ENCODE measurements at places on chromosomes 13 and 19. TPM values are rescaled to one million over a fixed set of nuclear protein-coding genes. Genes with fewer than 3 reads are reported as not detected.

GRCh38 chr13:107512551-107512950 lies 702.8 kb downstream of the LIG4 start:
- H3K36me3 ChIP-seq = no peaks in the 10 kb centered on the region
- H3K4me3 ChIP-seq = no peak overlapping the region
- H3K4me1 ChIP-seq = no peaks in the 10 kb centered on the region
- DNase-seq = no peak
- no peaks in the 10 kb centered on the region for H3K27me3 ChIP-seq

DNA sequence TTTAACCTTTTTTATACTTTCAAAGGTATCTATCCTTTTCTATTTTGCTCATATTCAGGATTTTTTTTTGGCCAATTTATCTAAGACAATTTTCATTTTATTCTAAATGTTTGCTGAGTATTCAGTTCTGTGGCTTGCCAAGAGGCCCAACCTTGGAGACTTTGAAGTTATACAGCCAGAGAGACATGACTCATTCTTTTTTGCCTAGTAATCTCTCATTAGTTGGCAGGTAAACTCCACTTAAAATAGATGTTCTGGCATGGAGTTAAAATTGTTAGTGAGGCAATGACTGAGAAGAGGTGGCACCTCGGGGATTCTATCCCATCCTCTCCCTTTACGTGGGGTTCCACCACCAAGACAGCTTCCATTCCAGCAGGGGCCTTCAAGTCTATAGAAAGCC lies 213.8 kb downstream of the KCTD12 start:
- H3K27ac ChIP-seq = no peak overlapping the region
- no peaks in the 10 kb centered on the region for H3K27me3 ChIP-seq
- no peaks in the 10 kb centered on the region for H3K36me3 ChIP-seq
- no peaks in the 10 kb centered on the region for H3K4me1 ChIP-seq

DNA sequence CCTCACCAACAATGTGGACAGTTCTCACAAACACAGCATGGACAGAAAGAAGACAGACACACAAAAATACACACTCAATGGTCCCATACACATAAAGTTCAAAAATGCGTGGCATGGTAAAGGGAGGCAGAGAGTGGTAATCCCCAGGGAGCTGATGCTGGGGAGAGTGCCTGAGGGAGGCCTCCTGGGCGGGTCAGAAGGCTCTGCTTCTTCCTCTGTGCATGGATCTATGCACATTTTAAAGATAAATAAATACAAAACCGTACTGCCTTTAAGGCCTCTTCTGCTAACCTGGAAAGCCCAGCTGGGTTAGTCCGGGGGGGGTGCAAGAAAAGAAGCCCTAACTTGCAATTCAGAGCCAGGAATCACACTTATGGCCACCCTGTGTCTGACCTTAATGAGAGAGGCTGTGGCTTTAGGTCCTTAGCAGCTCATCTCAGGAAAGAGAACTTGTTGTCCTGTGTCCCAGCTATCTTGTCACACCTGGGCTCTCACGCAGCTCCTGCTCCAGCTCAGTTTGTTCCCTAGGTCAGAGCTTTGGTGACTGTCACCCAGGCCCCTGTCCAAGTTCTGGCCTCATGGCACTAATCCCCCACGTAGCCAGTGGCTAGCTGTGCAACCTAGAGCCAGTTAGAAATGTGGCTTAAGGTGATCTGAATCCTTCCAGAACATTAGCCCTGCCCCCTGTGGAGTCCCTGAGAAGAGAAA lies 28.5 kb downstream of the POP4 start:
- no peak overlapping the region for H3K4me3 ChIP-seq
- DNase-seq = no peak
- H3K36me3 ChIP-seq = no peaks in the 10 kb centered on the region
- H3K4me1 ChIP-seq = no peaks in the 10 kb centered on the region
- H3K27ac ChIP-seq = no peak overlapping the region

DNA sequence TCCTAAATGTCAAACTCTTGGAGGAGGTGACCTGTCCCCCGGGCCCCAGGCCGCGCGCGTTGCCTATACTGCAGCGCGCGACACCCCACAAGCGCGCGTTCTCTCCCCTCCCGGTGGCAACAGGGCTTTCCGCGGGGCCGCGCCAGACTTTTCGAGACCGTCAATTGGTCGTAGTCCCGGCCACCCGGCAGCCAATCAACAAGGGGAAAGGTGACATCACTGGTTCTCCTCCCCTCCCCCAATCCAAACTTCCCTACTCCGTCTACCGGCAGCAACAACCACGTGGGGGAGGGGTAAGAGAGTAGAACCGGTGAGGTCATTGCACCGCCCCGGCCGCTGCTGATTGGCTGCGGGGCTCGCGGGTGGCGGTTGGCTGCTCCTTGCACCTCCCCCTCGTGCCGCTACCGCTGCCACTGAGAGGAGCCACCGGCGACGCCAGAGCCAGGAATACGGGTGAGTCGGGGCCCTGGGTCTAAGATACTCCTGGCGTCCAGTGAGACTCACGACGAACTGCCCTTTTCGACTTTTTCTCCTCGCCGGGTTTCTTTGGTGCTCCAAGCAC lies 829 bp upstream of the CIC start:
- H3K27ac ChIP-seq = peak overlapping the region; percentile 97
- H3K4me3 ChIP-seq = peak overlapping the region; percentile 68
- peak; percentile 99 for DNase-seq
- H3K36me3 ChIP-seq = no peaks in the 10 kb centered on the region

The SH2D3A gene
- total RNA-seq = 0.96 TPM

The KCNRG gene
- total RNA-seq = 1.6 TPM

DNA sequence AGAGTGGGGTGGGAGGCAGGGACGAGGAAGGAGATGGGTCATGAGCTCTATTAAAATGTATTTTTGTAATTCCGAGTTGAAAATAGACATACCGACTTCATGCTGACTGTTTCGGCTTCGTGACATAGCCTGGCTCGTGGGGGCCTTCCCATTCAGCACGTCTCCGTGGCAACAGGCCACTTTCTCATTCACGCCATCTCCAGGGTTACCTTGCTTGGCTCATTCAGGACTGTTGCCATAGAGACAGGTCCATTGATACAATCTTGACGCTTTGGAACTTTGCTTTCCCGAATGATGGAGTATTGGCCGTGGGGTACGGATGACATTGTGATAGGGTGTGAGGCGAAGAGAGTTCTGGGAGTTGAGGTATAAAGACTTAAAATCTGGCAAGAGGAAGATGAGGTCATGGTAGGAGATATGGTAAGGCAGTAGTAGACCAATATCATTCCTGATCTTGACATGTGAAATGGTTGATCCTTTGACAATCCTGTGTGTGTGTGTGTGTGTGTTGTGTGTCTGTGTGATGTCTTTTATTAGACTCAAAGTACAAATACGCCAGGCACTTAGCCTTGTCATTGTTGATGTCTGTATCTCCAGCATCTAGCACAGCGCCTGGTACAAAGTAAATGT lies 97.3 kb downstream of the CACNA1A start:
- no peak overlapping the region for H3K4me3 ChIP-seq
- no peak overlapping the region for H3K27ac ChIP-seq
- H3K27me3 ChIP-seq = no peaks in the 10 kb centered on the region
- DNase-seq = no peak
- no peaks in the 10 kb centered on the region for H3K4me1 ChIP-seq
- H3K36me3 ChIP-seq = no peaks in the 10 kb centered on the region

- H3K36me3 ChIP-seq = no peaks in the 10 kb centered on the region
- H3K27ac ChIP-seq = peak overlapping the region; percentile 98
- H3K4me1 ChIP-seq = peaks cover 47% of the 10 kb centered on the region
- no peaks in the 10 kb centered on the region for H3K27me3 ChIP-seq
- H3K4me3 ChIP-seq = no peak overlapping the region
Measured at GRCh38 chr19:38655148-38655824, 7.8 kb downstream of the ACTN4 start.

The MBD3L2 gene
- total RNA-seq = not detected

DNA sequence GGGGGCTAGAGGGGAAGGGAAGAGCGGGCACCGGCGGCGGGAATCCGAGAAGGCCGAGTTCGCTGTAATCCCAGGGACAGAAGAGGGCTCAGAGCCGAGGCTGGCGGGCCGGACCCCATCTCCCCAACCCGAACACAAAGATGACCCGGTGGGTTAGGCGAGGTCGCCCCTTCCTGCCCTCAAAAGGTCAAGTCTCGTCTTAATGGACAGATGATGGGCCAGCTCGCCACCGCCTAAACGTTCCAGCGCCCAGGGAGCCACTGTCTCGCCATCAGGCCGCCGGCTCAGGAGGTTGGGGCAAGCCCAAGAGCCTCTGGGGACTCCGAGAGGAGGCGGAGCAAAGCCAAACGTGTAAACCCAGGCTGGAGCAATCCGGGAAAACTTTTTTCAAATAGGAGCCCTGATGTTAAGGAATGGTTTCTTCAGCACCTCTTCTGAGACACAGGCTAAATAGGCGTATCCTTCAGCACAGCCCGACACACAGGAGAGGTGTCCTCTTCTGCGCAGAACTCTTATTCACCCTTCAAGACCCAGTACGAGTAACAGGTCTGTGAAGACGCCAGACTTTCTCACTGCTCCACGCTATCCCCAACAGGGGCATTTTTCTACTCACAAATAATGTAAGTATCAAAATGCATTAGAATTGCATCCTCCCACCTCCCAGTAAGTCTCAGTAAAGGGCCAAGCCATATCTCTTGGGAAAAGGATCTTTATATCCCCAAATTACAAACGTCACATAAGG lies 6.3 kb upstream of the POU4F1 start:
- no peaks in the 10 kb centered on the region for H3K36me3 ChIP-seq
- H3K4me3 ChIP-seq = peak overlapping the region; percentile 70
- peaks cover 5% of the 10 kb centered on the region for H3K4me1 ChIP-seq
- no peak for DNase-seq
- H3K27ac ChIP-seq = no peak overlapping the region
- H3K27me3 ChIP-seq = peaks cover 59% of the 10 kb centered on the region

The TMEM259 gene
- 153 TPM for total RNA-seq

- peaks cover 12% of the 10 kb centered on the region for H3K36me3 ChIP-seq
- H3K4me3 ChIP-seq = no peak overlapping the region
- DNase-seq = no peak
- H3K27ac ChIP-seq = no peak overlapping the region
Measured at GRCh38 chr13:98004107-98004506, 50.6 kb downstream of the IPO5 start.

The POU4F1 gene
- total RNA-seq = not detected

DNA sequence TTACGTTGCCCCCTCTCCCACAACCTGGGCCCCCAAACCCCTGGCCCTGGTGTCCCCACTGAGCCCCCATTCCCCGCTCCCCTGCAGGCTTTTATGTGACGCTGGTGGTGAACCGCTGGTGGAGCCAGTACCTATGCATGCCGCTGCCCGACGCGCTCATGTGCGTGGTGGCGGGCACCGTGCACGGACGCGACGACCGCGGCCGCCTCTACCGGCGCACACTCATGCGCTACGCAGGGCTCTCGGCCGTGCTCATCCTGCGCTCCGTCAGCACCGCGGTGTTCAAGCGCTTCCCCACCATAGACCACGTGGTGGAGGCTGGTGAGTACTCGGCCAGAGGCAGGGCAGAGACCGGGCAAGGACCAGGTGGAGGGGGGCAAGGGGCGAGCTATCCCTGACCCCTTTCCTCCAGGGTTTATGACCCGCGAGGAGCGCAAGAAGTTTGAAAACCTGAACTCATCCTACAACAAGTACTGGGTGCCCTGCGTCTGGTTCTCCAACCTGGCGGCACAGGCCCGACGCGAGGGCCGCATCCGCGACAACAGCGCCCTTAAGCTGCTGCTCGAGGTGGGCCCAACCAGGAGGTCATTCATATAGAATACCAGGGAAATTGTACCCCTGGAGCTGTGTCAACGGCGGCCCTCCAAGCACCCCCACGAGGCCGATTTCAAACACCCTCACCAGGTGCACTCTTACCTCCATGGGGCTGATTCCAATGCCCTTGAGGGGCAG lies 3.0 kb downstream of the BEST2 start:
- DNase-seq = no peak
- no peak overlapping the region for H3K27ac ChIP-seq
- no peaks in the 10 kb centered on the region for H3K4me1 ChIP-seq
- H3K36me3 ChIP-seq = no peaks in the 10 kb centered on the region

The IZUMO2 gene
- not detected for total RNA-seq

DNA sequence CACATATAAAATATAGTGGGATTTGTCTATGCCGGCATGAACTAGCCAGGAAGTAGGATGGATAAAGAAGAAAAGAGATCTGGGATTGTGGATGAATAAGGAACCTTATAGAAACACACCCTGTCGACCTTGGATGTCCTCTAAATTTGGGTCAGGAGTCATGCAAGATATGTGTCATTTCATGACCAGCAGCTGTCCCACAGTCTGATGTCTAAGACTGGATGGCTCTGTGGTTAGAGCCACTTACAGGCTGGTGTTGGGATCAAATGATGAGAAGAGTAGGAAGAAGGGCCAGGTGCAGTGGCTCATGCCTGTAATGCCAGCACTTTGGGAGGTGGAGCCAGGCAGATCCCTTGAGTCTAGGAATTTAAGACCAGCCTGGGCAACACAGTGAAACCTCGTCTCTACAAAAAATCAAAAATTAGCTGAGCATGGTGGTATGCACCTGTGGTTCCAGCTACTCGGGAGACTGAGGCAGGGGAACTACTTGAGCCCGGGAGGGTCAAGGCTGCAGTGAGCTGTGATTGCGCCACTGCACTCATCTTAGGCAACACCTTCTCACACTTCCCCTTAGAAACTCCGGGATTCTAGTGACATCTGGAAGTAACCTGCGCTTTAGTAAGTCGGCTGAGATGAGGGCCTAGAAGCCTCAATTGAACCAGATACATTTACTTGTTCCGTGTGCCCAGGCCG lies 30.8 kb downstream of the TMED1 start:
- no peaks in the 10 kb centered on the region for H3K36me3 ChIP-seq
- H3K27me3 ChIP-seq = no peaks in the 10 kb centered on the region
- H3K4me3 ChIP-seq = no peak overlapping the region

DNA sequence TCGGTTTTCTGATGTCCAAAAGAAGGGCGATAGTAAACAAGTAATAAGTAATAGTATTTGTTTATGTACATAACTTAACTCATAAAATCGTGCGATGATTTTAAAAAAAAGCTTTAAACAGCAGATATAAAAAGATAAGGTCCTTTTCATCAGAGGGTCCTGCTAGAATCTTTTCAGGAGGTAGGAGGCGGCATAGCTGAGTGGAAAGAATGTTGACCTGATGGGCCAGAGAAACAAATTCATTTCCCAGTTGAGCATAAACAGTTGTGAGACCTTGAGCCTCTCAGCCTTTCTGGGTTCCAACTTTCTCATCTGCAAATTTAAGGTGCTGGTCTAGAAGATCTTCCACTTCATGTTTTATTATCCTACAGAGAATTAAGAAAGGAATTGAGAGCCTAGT lies 173.5 kb downstream of the LACC1 start:
- H3K27ac ChIP-seq = no peak overlapping the region
- DNase-seq = no peak
- no peaks in the 10 kb centered on the region for H3K36me3 ChIP-seq
- H3K27me3 ChIP-seq = no peaks in the 10 kb centered on the region
- no peaks in the 10 kb centered on the region for H3K4me1 ChIP-seq

- H3K4me1 ChIP-seq = peaks cover 42% of the 10 kb centered on the region
- peak overlapping the region; percentile 84 for H3K27ac ChIP-seq
- no peak overlapping the region for H3K4me3 ChIP-seq
- H3K36me3 ChIP-seq = no peaks in the 10 kb centered on the region
- no peak for DNase-seq
Measured at GRCh38 chr19:33395561-33396550, 22.3 kb downstream of the CEBPG start.
